Left ventricle myocardium inferior (tissue), 1 donor: ENCODE measurements at places on chromosomes 5 and 9.

GRCh38 chr5:97019435-97020117 lies 83.7 kb downstream of the LNPEP start:
- peaks cover 80% of the 10 kb centered on the region for H3K36me3 ChIP-seq
- no peak for DNase-seq
- H3K4me1 ChIP-seq, result no peaks in the 10 kb centered on the region
- no peaks in the 10 kb centered on the region for H3K27me3 ChIP-seq
- no peak overlapping the region for H3K27ac ChIP-seq
- H3K4me3 ChIP-seq, result no peak overlapping the region

DNA sequence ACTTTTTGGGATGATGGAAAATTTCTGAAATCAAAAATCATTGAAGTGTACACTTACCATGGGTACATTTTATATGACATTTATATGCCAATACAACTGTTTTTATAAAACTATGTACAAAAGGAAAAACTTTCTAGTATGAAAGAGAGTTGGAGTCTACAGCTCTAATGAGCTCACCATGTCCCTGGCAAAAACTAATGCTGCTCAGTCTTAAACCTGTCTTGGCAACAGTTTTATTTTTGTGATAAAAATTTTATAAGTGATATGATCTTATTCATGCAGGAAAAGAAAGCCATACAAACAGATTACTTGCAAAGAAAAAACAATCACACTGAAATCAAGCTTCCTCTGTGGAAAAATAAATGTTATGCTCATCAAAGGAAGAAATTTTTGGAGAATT lies 78.9 kb upstream of the RASEF start:
- H3K4me1 ChIP-seq, result no peaks in the 10 kb centered on the region
- no peak overlapping the region for H3K4me3 ChIP-seq
- DNase-seq, result no peak
- H3K36me3 ChIP-seq, result no peaks in the 10 kb centered on the region

GRCh38 chr9:14326264-14326826 lies 12.4 kb upstream of the NFIB start:
- peaks cover 53% of the 10 kb centered on the region for H3K4me1 ChIP-seq
- H3K27me3 ChIP-seq, result no peaks in the 10 kb centered on the region
- H3K4me3 ChIP-seq, result no peak overlapping the region
- peak overlapping the region; percentile 36 for H3K27ac ChIP-seq
- no peaks in the 10 kb centered on the region for H3K36me3 ChIP-seq

GRCh38 chr5:133921069-133921468 lies 47.4 kb downstream of the C5orf15 start:
- H3K27ac ChIP-seq, result no peak overlapping the region
- peaks cover 42% of the 10 kb centered on the region for H3K27me3 ChIP-seq
- DNase-seq, result no peak
- no peaks in the 10 kb centered on the region for H3K4me1 ChIP-seq

DNA sequence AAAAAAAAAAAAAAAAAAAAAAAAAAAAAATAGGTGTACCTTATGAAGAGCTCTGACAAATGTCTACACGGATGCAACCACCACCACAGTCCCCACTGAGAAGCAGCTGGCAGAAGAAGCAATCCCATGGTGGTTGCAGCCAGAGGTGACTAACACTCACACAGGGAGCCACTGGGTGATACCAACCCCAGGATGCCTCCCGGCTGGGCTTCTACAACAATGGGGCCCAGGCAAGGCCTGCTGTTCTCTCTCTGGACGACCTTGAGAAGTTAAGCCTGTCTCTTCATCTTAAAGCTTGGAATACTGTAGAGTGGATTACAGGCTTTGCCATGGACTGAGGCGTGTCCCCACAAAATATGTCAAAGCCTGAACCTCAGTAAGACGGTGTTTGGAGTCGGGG lies 104.1 kb downstream of the ROR2 start:
- peaks cover 19% of the 10 kb centered on the region for H3K4me1 ChIP-seq
- no peak overlapping the region for H3K4me3 ChIP-seq
- no peaks in the 10 kb centered on the region for H3K36me3 ChIP-seq
- H3K27ac ChIP-seq, result no peak overlapping the region

DNA sequence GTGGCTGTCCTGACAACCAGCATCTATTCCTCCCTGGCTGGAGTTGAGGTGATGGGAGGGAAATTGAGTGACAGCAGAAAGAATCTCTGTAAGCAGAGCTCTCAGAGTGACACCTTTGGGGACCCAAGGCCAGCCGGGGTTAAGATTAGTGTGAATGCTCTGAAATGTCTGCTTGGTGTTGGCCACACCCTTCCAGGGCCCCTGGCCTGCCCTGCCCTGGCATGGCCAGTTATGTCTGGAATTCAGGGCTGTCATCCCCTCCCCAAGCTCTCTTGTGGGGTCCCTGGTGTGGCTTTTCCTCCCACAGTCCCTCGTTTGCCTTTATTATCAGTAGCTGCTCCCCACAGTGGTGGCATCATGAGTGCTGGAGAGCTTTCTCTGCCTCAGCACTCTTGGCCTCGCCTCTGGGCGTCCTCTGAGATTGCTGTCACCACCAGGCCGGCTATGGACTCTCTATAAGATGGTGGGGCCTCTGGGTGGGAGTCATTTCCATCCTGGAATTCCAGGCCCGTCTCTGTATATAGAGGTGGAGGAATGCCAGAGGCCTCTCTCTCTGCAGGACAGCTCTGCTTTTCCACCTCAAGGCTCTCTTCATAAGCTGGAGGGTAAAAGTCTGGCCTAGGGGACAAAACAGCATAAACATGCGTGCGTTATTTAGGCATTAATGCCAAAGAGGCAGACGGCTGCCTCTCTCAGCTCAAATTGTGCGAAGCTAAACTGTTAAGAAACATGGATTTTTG lies 3.6 kb downstream of the TMEM252 start:
- no peak for DNase-seq
- peak overlapping the region; percentile 86 for H3K27ac ChIP-seq
- no peaks in the 10 kb centered on the region for H3K27me3 ChIP-seq
- peaks cover 4% of the 10 kb centered on the region for H3K36me3 ChIP-seq

GRCh38 chr9:19481121-19481870 lies 72.5 kb downstream of the ACER2 start:
- H3K36me3 ChIP-seq, result no peaks in the 10 kb centered on the region
- peaks cover 5% of the 10 kb centered on the region for H3K27me3 ChIP-seq
- DNase-seq, result peak; percentile 57
- H3K4me3 ChIP-seq, result no peak overlapping the region
- H3K27ac ChIP-seq, result peak overlapping the region; percentile 48

DNA sequence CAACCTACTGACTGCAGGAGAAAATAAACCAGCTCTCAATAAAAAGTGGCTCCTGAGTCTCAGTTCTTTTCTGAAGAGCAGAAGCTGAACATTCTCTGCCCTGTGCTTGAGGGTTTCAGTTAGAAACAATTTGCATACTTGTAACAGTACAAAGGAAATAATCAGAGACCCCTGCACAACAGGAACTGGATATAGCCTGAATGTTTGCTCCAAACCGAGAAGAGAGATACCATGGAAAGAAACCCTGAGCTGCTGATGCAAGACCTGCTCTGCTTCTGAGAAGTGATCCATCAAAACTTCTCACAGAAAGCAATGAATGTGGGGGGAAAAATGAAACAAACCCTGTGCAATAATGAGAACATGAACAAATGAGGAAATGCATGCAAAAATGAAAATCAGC lies 592.9 kb downstream of the SEMA5A start:
- no peak overlapping the region for H3K27ac ChIP-seq
- no peak for DNase-seq
- H3K4me3 ChIP-seq, result no peak overlapping the region
- H3K36me3 ChIP-seq, result no peaks in the 10 kb centered on the region
- no peaks in the 10 kb centered on the region for H3K27me3 ChIP-seq

DNA sequence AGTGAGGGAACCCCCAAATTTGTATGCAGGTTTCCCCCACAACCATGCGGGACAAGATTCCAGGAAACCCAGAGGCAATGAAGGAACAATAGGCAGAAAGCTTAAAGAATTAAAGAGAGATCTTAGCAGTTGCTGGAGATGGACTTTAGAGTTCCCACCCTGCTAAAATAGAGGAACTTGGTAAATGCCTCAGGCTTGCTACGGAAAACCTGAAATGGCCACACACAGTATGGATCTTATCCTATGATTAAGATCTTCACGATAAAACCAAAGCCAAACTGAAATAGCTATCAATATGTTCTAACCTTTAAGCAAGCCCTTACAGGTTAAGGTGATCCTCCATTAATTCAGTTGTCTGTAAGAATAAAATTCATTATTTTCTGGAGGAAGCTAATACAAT lies 148.3 kb downstream of the RANBP17 start:
- H3K36me3 ChIP-seq, result no peaks in the 10 kb centered on the region
- H3K27ac ChIP-seq, result no peak overlapping the region
- H3K4me3 ChIP-seq, result no peak overlapping the region
- DNase-seq, result no peak
- no peaks in the 10 kb centered on the region for H3K4me1 ChIP-seq

- H3K27me3 ChIP-seq, result no peaks in the 10 kb centered on the region
- H3K4me1 ChIP-seq, result no peaks in the 10 kb centered on the region
- H3K27ac ChIP-seq, result no peak overlapping the region
- no peak overlapping the region for H3K4me3 ChIP-seq
- no peak for DNase-seq
- H3K36me3 ChIP-seq, result no peaks in the 10 kb centered on the region
Measured at GRCh38 chr5:123855609-123856008, 343.6 kb downstream of the CSNK1G3 start.

DNA sequence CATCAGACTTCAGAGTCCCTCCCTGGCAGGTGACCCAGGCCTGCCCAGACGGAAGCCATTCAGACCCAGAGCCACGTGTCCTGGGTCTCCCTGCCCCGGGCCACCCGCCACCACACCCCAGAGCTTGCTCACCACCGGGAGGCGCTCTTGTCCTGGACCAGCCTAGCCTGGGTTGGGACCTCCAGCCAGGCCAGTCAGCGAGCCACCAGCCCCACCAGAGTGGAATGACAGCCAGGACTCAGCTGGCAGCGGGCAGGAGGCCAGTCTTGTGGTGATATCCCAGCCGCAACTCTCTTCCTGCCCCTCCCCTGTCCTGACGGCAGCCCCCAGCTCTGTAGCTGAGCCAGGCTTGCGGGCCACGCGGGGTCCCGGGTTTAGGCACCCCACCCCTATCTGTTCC lies 1.7 kb upstream of the PTGDS start:
- no peaks in the 10 kb centered on the region for H3K27me3 ChIP-seq
- DNase-seq, result peak; percentile 73
- peaks cover 5% of the 10 kb centered on the region for H3K36me3 ChIP-seq
- H3K4me3 ChIP-seq, result peak overlapping the region; percentile 44
- peak overlapping the region; percentile 91 for H3K27ac ChIP-seq
- H3K4me1 ChIP-seq, result peaks cover 80% of the 10 kb centered on the region

GRCh38 chr5:114898602-114899001 lies 271.1 kb downstream of the TRIM36 start:
- no peaks in the 10 kb centered on the region for H3K27me3 ChIP-seq
- DNase-seq, result no peak
- H3K27ac ChIP-seq, result no peak overlapping the region
- no peak overlapping the region for H3K4me3 ChIP-seq

GRCh38 chr9:120369608-120370220 lies 210.3 kb downstream of the CDK5RAP2 start:
- no peaks in the 10 kb centered on the region for H3K27me3 ChIP-seq
- peaks cover 8% of the 10 kb centered on the region for H3K4me1 ChIP-seq
- no peaks in the 10 kb centered on the region for H3K36me3 ChIP-seq
- no peak overlapping the region for H3K4me3 ChIP-seq
- DNase-seq, result no peak

- no peak for DNase-seq
- H3K27ac ChIP-seq, result no peak overlapping the region
- H3K36me3 ChIP-seq, result no peaks in the 10 kb centered on the region
- H3K27me3 ChIP-seq, result no peaks in the 10 kb centered on the region
Measured at GRCh38 chr9:4020038-4020754, 279.7 kb downstream of the GLIS3 start.

GRCh38 chr9:119802621-119803020 lies 433.4 kb upstream of the BRINP1 start:
- peaks cover 16% of the 10 kb centered on the region for H3K4me1 ChIP-seq
- no peaks in the 10 kb centered on the region for H3K27me3 ChIP-seq
- DNase-seq, result peak; percentile 51
- H3K36me3 ChIP-seq, result no peaks in the 10 kb centered on the region
- H3K27ac ChIP-seq, result peak overlapping the region; percentile 65
- H3K4me3 ChIP-seq, result peak overlapping the region; percentile 12

DNA sequence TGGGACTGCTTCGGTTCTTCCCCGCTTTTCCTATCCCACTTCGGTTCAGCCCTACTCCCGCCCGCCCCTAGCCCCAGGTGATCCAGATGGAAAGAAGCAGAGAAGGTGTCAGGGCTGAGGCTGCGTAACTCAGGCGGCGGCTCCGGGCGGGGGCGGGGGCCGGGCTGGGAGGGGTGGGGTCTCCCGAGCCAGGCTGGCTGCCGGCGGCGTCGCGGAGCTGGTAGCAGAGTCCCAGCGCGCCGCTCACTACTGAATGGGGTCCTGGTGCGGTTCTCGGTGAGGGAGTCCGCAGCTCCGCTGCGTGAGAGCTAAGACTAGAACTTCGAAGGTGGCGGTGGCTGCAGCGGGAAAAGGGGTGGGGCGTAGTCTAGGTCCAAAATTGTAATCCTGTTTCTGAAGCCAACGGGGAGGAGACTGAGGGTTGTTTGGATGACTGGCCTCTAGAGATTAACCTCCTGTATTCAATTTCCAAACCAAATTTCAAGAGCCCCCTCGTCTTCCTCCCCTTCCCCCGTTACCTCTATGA lies 1.4 kb downstream of the PRR16 start:
- H3K4me3 ChIP-seq, result peak overlapping the region; percentile 81
- DNase-seq, result peak; percentile 48

- DNase-seq, result no peak
- no peaks in the 10 kb centered on the region for H3K27me3 ChIP-seq
- H3K27ac ChIP-seq, result no peak overlapping the region
- no peak overlapping the region for H3K4me3 ChIP-seq
- H3K4me1 ChIP-seq, result no peaks in the 10 kb centered on the region
Measured at GRCh38 chr5:60887746-60888145, 43.7 kb upstream of the ELOVL7 start.

- peaks cover 57% of the 10 kb centered on the region for H3K4me1 ChIP-seq
- H3K27me3 ChIP-seq, result no peaks in the 10 kb centered on the region
- peak; percentile 59 for DNase-seq
- H3K4me3 ChIP-seq, result no peak overlapping the region
Measured at GRCh38 chr5:139147483-139148087, 50.6 kb downstream of the SIL1 start.

- no peak for DNase-seq
- no peak overlapping the region for H3K4me3 ChIP-seq
- H3K4me1 ChIP-seq, result peaks cover 42% of the 10 kb centered on the region
Measured at GRCh38 chr9:6764011-6764410, 6.2 kb downstream of the KDM4C start.

DNA sequence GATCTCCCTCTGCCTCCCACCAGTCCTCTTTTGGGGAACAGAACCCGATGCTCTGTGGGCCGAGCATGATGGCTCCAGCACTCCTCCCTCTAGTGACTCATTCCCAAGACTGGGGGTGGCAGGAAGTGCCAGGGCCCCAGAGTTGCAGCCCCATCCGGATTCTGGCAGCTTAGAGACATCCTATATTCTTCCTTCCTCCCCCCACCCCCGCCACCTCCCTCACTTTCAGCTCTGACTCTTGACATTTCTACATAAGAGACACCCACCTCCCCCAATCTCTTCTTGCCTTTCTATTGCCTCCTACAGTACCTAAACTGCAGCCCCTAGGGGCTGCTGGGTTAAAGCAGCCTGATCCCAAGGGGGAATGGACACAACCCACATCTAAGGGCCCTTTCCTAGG lies 47.1 kb upstream of the MATR3 start:
- H3K4me1 ChIP-seq, result no peaks in the 10 kb centered on the region
- no peak for DNase-seq
- no peaks in the 10 kb centered on the region for H3K27me3 ChIP-seq
- no peaks in the 10 kb centered on the region for H3K36me3 ChIP-seq

- no peaks in the 10 kb centered on the region for H3K27me3 ChIP-seq
- H3K27ac ChIP-seq, result peak overlapping the region; percentile 25
- DNase-seq, result no peak
- peaks cover 45% of the 10 kb centered on the region for H3K4me1 ChIP-seq
- H3K4me3 ChIP-seq, result no peak overlapping the region
Measured at GRCh38 chr9:117779760-117780159, 75.6 kb downstream of the TLR4 start.
